Liver (tissue), 10 donors: ENCODE measurements at places on chromosomes 4 and X.

GRCh38 chrX:72630185-72630584, 57.5 kb upstream of the HDAC8 start:
- DNase-seq = no peak
- H3K36me3 ChIP-seq = no peaks in the 10 kb centered on the region
- no peak overlapping the region for H3K4me3 ChIP-seq
- no peaks in the 10 kb centered on the region for H3K27me3 ChIP-seq
- no peaks in the 10 kb centered on the region for H3K4me1 ChIP-seq
- no peak overlapping the region for H3K27ac ChIP-seq

GRCh38 chr4:85747882-85748491, 273.0 kb downstream of the ARHGAP24 start:
- no peaks in the 10 kb centered on the region for H3K4me1 ChIP-seq
- no peak overlapping the region for H3K27ac ChIP-seq
- H3K4me3 ChIP-seq = no peak overlapping the region

DNA sequence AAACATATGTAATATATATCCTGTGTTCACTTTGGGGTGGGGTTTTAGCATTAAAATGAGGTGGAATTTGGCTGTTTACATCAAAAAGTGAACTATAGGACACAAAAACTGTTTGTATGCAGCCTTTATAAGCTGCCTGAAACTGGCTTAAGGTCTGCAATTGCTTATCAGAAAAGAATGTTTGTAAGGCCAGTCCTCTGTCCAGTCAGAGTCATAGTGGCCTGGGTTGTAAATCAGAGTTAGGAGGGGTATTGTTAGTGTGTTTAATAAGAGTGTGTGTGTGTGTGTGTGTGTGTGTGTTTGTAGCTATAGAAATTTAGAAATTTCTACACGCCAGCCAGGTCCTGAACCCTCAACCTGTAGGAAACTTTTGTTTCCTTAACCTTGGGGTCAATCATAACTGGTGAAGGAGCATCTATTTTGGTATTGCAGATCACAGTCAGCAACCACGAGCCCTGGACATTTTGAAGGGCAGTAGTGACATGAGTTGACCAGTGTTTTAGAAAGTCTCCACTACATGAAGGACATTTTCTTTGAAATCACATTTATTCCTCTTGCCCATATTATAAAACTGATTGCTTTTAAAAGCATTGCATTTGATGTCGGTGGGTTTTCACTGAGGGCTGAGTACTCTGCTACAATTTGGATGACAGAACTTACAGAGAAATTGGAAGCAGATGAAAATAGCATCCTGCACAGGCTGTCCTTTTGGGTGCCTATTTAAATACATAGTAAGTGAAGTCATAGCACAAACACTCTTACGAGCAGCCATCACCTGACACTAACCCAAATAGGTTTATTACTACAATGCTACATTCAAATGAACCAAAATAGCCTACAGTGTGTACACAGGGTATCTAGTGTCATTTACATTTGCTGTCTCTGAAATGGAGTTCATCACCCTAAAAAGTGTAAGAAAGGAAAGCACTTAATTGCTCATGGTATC, 11.2 kb upstream of the TMEM154 start:
- DNase-seq = no peak
- no peak overlapping the region for H3K27ac ChIP-seq
- H3K4me3 ChIP-seq = no peak overlapping the region
- no peaks in the 10 kb centered on the region for H3K4me1 ChIP-seq
- no peaks in the 10 kb centered on the region for H3K36me3 ChIP-seq

DNA sequence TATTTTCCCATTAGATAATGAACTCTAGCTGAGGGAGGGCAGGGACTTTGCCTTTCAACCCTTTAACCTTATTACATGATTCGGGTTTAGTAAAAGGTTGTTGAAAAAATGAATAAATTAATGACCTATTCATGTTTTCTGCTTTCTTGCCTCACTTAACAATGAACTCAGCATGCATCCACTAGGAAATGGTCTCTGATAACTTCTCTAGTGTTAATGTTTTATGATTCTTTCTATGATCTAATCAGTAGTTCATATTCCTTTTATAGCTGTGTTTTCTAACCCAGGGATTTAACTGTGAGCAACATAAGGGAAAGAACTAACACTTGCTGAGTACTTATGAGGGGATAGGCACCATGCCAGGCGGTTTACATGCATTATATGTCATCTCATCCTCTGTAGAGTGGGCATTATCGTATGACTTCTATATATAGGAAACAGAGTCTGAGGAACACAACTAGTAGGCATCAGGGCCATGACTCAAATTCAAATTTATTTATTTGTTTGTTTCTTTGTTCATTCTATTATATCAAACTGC, 236.7 kb upstream of the MAB21L2 start:
- H3K36me3 ChIP-seq = peaks cover 2% of the 10 kb centered on the region
- no peak overlapping the region for H3K4me3 ChIP-seq
- DNase-seq = no peak
- H3K27me3 ChIP-seq = no peaks in the 10 kb centered on the region
- H3K4me1 ChIP-seq = peaks cover 3% of the 10 kb centered on the region
